ENCODE measurements at places on chromosomes 2 and 18.

DNA sequence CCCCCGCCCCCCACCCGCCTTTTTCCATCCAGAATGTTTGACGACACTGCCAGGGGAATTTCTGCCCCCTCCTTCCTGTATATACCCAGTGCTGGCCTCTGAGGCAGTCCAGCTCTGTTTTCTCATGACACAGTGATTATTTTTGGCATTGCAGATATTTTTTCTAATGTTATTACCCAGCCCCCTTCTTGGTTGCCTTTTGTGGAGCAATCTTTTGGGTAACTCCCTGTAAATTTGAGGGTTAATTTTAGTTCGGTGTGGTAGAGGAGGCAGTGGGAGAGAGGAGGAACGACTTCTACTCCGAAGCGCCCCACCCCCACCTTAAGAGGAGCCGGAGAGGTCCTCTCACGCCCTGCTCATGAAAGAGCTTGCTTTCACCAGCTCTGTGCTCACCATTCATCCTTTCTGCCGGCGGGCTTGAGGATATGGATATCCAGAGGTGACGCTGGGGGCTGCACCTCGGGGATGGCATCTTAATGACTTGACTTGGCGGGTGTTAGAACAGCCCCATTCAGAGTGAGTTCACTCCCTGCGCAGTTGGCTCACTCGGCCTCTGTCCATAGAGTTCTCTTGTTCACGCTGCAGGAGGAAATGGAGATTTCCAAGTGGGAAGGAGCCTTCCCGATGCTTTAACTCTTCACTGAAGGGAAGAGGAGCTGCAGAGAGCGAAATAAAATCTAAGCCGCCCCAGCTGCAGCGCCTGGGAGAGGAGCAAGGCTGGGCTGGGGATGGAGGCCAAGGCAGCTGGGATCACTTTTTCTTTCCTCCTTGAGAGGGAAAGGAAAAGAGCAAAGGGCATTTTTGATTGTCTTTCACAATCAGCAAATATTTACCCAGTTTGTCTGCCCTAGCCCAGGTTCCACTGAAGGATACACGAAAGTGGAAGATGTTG lies 38.4 kb downstream of the EPAS1 start:
- DNase-seq, result peak; percentile 34

- DNase-seq, result no peak
Measured at GRCh38 chr18:32548688-32549087, 78.0 kb upstream of the GAREM1 start.

- no peak for DNase-seq
Measured at GRCh38 chr2:33316328-33316727, 160.1 kb upstream of the RASGRP3 start.

DNA sequence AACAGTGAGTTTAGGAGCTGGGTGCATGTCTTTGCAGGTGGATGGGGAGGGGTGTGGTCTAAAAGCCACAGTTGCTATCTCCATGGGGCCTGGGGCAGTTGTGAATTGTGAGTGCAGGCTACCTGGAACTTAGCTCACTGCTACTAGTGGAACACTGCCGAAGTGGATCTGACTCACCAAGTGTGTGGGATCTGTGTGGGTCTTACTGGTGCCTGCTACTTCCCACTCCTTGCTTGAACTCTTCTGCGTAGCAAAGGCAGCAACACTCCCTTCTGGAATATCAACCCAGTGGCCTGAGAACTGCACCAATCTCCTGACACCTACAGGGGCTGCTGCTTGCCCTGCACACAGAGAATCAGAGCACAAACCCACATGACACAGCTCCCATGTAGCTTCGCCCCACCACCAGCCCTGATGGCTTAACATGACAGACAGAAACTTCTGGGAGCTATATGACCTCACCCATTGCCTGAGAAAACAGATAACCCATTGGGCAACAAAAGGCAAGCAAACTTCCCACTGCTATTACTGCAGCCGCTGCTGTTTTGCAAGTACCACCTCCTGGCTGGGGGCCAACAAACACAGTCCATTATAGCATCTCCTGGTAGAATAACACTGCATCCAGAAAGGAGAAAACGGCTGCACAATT lies 455.1 kb upstream of the DDX18 start:
- no peak for DNase-seq

DNA sequence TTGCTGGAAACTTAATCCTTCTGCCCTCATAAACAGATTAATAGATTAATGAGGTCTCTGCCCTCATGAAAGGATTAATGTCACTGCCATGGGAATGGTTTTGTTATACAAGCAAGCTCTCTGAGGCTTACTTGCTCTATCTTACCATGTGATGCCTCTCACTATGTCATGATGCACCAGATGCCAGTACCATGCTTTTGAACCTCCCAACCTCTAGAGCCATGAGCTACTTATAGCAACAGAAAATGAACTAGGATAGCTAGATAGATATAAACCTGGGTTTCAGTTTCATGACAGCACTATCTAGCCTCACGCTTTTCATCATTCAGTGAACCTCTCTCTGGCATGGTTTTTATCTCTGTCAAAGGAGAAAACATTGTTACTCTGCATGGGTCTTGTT lies 371.6 kb upstream of the LRP1B start:
- no peak for DNase-seq

GRCh38 chr18:69220529-69220928 lies 180.2 kb upstream of the DOK6 start:
- DNase-seq, result no peak

DNA sequence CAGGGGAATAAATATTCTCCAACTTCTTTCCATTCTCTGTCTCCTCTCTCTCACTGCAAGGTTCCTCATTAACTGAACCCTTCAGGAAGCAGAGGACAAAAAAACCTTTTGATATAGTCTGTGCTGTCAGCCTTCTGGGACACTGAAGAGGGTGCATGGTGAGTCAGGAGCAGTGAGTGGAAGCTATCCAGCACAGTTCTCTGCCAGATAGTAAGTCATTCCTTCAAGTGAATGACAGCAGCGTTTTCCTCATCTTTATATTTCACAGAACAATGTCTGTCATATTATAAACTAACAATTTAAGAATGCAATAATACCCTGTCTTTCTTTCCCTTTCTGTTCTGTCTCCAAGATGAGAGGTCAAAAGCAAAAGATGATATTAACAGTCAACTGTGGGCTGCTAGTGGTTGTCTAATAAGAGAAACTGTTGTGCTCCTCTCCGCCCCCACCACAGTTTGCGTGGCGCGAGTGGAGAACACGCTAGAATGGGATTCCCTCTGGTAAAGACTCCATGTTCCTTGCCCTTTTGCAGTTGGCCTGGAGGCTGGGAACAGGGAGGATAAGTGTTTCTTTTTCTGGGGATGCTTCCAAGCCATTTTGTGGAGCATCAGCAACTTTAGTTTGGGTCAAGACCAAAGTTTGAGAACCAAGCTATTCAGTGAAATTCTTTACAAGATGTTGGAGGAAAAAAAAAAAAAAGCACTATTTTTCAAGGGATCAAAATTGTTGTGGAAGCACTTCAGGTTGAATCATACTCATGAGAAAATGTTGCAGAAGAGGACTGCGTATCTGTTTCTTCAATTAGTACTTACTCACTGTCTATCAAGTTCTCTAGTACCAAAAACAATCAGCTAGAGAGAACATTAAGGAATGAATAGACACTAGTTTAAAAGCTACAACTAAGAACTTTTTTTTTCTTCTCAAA lies 430.2 kb downstream of the SETBP1 start:
- no peak for DNase-seq

DNA sequence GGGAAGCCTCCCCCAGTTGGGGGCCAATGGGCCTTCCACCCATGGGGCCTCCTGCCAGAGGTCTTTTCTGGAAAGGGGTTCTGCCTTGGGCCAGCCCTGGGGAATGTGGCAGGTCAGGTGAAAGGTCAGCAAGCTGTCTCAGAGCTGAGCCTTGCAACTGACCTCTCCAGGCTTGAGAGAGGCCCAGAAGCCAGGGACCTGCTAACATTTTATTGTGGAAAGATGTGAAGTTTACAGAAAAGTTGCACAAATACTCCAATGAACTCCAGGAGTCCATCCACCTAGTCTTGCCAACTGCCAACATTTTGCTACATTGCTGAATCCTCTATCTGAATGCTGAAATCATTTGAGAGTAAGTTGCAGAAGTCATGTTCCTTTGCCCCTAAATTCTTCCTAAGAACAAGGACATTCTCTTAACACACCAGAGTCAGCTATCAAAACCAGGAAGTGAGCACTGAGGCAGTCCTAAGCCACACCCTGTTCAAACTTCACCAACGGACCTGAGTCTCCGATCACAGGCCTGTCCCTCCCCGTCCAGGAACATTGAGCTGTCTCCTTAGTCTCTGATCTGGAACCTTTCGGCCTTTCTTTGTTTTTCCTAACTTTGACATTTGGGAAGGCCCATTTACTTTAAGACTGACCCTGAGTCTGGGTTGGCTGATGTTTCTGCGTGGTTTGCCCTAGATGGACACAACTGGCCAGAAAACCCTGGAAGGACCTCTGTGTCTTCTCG lies 4.0 kb downstream of the SNORC start:
- peak; percentile 42 for DNase-seq

Data from inflammatory macrophage (primary cell).